Frontal cortex (tissue), 4 donors: ENCODE measurements at places on chromosomes 7 and 10. TPM values are rescaled to one million over a fixed set of nuclear protein-coding genes. Genes with fewer than 3 reads are reported as not detected.

MOGAT3 gene
- total RNA-seq: not detected

DNA sequence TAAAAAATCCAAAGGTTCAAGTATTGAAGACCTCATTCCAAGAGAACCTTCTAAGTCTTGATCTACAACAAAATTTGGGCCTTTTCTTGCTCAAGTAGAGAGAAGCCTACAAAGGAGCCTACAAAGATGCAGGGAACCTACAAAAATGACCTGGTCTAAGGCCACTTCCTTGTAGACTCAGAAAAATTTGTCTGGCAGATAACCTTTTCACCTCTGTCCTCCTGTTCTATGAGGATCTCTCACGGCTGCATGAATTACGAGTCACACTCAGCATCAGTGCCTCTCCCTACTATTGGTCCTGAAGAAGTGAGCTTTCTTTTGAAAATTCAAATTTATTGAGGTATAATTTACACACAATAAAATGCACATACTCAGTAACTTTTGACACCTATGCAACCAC lies 29.3 kb downstream of the CCNJ start:
- DNase-seq: no peak

DNA sequence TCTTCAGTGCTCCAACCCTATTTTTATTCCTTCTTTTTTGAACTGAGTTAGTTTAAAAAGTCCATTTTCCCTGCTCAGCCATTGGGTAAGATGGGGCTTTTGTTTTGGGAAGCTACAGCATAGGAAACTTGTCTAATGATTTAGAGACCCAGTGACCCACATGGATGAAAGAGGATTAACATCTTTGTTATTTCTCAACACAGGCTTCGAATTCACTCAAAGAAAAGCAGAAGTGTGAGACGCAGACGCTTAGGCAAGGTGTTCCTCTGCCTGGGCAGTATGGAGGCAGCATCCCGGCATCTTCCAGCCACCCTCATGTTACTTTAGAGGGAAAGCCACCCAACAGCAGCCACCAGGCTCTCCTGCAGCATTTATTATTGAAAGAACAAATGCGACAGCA lies 152.0 kb downstream of the HDAC9 start:
- no peak for DNase-seq

GRCh38 chr10:13331646-13332045 lies 16.4 kb downstream of the SEPHS1 start:
- DNase-seq: no peak

GRCh38 chr7:134042307-134042706 lies 84.8 kb upstream of the LRGUK start:
- DNase-seq: no peak
